DMS 273 treated with DMSO at 0.1 percent for 48 hours (cell line): ENCODE measurements at places on chromosomes 16 and 17.

DNA sequence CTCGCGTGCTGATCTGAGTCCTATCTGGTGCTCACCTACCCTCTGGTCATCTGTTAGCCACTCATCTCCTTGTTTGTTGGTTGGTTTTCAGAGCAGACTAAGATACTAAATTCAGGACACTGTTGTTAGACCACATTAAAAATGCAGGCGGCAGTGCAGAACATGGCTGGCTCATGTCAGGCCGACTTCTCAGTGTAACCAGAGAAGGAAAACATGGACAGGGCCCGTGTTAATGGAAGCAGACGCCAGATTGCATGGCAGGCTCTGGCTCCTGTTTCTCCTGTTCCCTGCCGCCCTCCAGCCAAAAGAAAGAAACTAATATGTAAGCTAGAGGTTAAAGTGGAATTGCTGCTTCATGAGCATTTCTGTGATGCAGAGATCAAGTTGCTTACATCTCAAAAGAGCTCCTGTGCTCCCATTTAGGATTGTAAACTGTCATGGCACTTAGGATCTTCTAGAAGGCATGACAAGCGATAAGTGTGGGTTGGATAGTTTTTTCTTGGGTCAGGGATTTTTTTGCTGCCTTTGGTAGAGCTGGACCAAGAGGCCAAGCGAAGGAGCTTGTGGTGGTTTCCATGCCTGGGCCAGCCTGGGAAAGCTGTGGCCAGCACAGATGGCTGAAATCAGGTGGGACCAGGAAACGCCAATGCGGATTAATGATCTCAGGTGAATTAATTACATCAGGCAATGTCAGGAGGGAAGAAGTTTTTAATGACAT is 56.1 kb downstream of the YPEL2 start:
- peak; percentile 87 for DNase-seq

DNA sequence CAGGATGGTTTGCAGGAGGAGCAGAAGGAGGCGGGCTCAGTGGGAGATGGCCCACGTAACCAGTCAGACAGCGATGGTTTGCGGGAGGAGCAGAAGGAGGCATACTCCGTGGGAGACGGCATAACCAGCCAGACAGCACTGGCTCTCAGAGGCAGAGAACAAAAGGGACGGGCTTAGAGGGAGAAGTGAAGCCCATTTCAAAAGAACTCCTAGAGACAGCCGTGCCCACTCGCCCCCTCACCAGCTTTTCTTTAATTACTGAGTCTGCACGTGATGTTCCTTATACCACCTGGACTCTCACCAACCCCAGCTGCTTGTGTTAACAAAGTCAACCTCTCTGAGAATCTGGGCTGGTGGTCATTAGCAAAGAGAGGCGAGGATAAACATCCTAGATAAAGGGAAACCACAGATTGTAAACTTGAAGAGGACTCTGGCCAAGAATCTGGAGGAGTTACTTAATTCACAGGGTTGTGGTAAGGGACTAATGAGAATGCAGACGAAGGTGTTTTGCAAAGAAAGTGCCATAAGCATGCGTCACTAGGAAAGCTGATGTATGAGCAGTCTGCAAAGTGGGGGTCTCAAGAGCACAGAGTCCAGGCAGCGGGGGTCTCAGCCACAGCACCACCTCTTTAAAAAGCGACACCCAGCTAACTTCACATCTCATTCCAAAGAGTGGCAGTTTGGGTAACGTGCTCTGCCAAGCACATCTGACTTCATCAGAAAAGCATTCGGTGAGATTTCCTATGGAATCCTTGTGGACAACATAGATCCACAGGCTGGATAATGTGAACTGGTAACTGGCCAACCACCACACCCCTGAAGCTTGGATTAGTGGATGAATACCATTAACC is 51.7 kb downstream of the NXN start:
- no peak for DNase-seq

DNA sequence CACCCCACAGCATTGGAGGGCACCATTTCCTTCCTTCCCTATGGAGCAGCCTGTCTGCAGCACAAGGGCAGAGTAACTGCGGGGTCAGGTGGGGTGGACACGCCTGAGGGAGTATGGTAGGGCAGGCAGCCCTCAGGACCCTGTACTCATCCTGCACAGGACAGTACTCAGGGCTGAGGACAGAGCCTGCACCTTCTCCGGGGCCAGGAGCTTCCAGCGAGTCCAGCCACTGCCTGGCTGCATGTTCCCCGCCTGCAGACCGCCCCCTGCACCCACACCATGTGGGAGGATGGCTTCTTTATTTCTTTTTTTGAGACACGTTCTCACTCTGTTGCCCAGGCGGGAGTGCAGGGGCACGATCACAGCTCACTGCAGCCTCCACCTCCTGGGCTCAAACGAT is 47.6 kb upstream of the CDC42EP4 start:
- no peak for DNase-seq

DNA sequence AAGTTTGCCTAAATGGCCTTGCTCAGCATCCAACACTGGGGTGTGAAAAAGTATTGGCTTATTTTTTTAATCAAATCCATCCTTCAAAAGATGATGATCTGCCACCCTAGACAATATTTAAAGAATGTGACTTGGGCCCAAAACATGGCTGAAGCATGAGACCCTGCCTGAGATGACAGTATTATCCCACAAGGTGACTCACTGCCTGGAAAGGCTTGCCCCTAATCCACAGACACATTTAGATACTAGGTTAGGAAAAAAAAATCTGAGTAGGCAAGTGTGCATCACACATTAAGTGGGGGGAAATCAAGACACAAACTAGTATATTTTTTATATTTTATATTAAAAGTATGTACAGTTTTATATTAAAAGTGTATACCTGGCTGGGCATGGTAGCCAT is 38.4 kb downstream of the TOM1L2 start:
- no peak for DNase-seq

- DNase-seq = no peak
Observed at GRCh38 chr17:11853321-11854151, 143.7 kb downstream of the ZNF18 start.

DNA sequence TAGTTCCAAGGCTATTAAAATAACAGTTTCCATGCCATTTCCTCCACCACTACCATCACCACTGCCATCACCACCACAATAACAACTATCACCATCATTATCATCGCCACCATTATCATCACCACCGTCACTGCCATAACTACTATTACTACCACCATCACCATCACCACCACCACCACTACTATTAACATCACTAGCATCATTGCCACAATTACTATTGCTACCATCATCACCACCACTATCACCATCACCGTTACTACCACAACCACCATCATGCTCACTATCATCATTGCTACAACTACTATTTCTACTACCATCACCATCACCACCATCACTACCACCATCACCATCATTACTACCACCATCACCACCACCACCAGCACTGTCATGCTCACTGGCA is 185.9 kb upstream of the MAF start:
- DNase-seq = no peak

DNA sequence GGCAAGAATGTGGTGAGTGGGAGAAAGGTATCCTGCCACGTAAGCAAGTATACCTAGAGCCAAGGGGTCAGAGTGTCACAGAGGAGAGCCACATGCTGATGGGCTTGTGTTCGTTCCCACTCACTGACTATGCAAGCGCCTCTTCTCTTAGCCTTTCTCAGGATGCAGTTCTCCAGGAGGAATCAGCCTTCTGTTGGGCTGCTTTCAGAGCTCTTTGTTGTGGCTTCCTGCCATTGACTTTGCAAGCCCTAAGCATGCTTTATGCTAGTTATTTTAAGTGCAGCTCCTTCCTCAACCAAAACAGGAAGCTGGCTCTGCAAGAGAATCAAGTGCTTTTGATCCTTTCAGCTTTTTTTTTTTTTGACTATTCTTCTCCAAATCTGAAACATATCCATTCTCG is 66.6 kb downstream of the SIAH1 start:
- no peak for DNase-seq

GRCh38 chr17:55340686-55341085 is 75.9 kb downstream of the HLF start:
- DNase-seq = no peak

- no peak for DNase-seq
Observed at GRCh38 chr17:15744074-15744676, 12.1 kb downstream of the TBC1D26 start.

GRCh38 chr17:40457964-40458791 is 14.9 kb downstream of the IGFBP4 start:
- DNase-seq = peak; percentile 89

GRCh38 chr17:78672871-78673371 is 95.7 kb upstream of the DNAH17 start:
- no peak for DNase-seq

DNA sequence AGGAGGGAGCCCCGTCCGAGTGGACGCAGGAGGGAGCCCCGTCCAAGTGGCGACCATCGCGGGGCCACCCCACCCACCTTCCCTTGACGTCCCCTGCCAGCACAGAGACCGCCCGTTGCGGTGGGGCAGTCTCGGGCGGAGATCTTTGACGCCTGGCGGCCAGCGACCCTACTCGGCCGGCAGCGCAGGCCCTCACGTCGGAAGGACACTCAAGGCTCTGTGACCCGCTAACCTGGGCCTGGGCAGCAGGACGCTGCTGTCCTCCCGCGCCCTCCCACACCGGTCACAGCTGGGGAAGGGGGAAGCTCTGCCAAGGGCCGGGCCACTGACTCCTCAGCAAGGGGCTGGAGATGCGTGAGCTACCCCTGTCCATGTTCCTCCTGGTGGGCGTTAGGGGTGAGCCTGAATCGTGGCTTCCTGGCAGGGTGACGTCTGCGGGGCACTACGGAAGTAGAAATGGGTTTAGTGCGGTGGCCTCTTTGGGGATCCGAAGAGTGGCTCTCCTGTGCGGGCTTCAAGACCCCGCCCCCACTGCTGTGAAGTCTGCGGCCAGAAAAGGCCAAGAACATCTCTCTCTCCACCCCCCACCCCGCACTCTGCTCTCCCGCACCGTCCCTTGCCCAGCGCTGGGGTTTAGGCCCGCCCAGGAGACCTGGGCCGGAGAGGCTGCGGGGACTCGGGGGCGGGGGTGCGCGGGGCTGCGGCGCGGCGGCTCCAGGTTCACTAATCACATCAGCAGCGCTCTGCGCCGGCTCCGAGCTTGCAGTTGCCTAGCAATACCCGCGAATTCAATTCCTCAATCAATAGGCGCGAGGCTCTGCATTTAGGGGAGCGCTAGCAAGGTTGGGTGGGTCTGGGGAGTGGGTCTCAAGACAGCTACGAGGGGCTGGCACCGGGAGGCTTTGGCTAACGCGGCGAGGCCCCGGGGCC is 5.8 kb downstream of the CBX8 start:
- DNase-seq = no peak

GRCh38 chr17:32926183-32926582 is 1.8 kb upstream of the TMEM98 start:
- no peak for DNase-seq

DNA sequence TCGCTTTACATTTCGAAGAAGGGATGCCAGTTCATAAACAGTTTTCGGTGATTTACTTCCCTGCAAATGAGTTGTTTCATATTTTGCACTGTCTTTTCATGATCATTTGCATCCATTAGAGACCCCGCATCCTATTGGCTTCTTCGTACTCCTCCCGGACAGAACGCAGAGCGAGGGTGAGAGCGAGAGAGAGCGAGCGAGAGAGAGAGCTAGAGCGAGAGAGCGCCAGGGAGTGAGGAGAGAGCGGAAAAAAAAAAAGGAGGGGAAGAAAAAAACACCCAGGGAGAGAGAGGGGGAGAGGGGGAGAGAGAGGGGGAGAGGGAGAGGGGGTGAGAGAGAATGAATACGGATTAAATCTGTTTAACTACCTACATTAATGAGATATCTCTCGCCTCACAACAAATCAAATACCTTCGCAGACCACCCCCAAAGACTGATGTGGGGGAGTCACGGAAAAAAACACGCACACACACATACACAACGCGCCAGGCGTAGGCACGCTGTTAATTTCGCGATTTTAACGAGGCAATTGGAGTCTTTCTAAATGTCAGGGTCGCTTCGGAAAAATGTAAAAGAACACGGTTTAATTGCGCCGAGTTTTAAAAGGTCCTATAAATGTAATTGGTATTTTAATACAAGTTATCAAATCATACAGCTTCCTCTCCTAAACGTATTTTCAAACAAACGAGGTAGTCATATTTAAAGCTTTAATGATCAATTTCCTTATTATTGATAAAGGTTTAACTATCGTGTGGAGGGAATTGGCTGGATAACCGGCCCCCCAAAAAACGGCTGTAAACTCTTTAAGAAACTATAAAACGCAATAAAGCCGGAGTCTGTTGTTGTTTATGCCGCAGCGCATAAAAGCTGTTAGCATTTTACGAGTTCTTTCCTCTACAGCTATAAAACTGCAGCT is at the start of gene HOXB8:
TSS of gene HOXB8 (minus strand) at position 246 of the 916 bp plus-strand sequence. CDS start 588 bp downstream, outside the sequence.
- DNase-seq = no peak

- no peak for DNase-seq
Observed at GRCh38 chr17:55290492-55291113, 25.8 kb downstream of the HLF start.

GRCh38 chr17:50517011-50517410 is 8.8 kb downstream of the MYCBPAP start:
- no peak for DNase-seq

DNA sequence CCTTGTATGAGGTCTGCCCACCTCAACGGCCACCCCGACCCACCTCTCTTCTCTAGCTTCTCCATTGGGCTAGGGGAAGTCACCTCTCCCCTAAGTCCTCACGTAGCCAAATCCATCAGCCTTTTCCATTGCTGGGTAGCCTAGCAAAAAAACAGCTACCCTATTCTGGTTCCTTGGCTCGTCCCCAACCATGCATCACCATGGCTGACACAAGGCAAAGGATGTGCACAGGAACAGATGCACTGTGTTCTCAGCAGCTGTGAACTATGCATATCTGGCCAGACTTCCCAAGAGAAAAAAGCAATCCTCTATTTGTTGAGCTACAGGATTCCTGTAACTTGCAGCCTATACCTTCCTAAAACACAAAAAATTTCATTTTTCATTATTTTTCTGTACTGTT is 22.0 kb upstream of the FLCN start:
- DNase-seq = no peak

DNA sequence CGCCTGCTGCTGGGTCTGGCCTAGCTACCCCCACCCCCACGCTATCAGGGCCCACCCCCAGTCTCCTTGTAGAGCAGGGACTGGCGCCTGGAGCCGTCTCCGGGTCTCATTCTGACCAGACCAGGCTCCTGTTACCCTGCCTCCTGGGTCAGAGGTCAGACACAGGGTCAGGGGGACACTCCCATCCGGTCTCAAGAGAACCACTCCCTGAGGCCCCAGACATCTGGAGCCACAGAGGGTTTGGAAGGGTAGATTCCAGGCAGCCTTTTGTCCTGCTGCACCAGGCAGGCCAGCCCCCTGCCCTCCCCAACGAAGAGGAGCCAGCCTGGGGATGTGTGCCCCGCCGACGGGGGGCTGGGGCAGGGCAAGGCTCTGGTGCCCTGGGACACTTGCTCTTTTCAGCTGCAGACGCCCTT is 944 bp upstream of the WFIKKN1 start:
- DNase-seq = no peak
